DND-41 (cell line): ENCODE measurements at places on chromosomes 7 and 10.

DNA sequence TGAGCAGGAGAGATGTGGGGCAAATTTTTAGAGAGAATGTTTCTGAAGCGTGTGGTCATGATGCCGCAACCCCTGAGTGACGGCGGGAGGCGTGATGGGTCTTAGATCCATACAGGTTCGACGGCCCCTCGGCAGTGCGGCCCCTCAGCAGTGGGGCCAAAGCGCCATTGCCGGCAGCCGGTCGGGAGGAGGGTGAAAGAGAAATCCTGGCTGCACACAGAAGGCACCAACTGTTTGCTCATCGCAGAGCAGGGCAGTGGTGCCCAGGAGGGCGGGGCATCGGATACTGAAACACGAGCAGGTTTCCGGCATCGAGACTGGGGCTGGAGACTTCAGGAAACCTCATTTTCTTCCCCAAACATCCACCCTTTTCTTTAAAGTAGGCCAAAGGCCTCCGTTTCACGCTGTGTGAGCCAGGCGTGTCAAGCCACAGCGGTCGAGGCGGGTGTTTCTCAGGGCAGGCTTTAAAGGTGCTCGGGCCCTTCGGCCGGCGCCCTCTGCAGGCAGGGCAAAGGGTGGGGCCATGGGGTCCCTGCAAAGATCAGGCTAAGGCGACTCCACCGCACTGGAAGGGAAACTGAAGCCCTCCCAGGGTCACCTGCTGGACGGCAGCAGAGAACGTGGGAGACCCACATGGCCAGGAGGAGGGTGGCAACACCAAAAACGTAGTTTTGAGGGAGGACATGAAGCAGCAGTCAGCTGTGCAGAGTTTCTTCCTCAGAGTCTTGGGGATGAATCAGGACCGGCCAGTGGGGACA is 42.0 kb upstream of the PPP2R2D start:
- DNase-seq, result no peak

DNA sequence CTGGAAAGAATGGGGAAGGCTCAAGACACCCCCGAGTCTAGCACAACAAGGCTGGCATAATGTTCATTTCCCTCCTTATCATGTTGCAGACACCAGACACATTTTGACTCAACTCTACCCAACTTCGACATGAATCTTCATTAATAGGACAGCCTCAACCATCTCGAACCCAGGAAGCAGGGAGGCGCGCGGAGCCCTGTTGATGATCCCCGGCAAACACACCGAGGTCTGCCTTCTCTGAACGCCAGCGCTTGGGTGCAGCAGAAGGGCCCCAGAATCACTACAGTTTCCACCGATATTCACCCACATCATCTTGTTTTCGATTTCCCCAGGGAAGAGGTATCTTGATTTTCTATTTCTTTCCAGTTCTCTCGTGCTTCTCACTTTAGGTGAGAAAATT is 563.6 kb downstream of the TCERG1L start:
- no peak for DNase-seq

GRCh38 chr7:94087664-94088352 is 83.7 kb upstream of the BET1 start:
- peak; percentile 54 for DNase-seq

DNA sequence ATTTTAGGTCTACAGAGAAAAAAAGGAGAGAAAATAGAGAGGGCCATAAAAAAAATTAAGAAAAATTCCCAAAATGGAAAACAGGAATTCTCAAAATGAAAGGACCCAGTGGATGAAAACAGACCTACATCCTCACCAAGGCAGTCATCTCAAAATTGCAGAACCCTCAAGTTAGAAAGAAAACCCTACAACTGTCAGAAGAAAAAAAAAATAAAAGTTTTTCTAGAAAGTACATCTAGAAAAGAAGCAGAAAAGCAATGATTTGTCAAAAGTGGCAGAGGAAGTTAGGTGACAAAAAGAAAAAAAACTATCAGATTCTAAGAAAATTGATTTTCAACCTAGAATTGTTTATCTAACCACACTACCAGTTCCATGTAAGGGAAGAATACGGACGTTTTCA is 167.6 kb upstream of the LRGUK start:
- no peak for DNase-seq

GRCh38 chr7:44380831-44381493 is 55.6 kb upstream of the CAMK2B start:
- no peak for DNase-seq

DNA sequence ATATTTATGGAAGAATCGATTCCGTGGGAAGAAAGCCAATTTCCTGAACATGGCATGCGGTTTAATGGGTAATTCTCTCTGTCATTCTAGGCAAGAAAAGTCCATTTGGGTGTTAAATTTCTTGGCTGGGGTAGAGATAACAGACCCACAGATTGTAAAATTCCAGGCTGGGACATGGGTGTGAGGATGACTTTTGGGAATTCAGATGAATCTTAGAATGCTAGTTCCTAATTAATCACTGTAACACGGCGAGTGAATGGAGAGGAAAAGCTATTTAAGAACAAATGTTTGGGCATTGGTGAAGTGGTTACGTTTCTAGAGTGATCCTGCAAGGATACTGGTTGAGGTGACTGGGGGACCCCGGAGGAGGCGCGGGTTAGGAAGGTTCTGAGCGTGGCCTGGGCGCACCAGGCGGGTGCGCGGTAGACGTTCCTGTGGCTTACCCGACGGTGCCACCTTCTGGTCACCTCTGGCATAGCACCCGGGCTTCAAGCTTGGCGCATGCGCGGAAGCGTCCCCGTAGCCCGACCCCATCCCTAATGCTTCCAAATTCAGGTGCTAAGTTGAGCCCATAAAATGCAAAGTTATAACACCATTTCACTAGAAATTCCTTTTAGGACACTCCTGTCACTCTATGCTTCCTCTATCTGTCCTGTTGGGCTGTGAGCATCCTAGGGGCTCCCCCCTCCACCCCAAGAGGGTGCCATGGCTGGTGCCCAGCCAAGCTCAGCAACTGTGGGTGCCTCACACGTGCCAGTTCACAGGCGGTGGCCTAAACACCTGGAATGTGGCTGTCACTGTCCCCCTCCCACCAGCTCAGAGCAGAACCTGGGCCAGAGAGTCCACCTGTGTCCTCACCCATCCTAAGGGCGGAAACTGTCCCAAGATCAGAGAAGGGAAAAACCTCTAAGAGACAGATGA is 104.4 kb downstream of the PTPRE start:
- peak; percentile 87 for DNase-seq

DNA sequence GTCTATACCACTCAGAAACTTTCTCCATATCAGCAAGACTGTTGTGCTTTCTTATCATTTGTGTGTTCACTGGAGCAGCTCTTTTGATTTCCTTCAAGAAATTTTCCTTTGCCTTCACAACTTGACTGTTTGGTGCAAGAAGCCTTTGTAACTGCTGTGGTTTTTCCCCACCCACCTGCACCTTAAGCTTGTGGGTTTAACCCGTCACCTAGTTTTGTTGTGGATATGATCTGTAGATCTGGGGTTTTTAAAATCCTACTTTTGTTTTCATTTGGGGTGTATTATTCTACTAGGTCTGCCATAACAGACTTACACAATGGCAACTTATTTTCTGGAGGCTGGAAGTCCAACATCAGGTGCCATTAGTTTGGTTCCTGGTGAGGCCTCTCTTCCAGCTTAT is 30.5 kb upstream of the CHST3 start:
- peak; percentile 74 for DNase-seq

DNA sequence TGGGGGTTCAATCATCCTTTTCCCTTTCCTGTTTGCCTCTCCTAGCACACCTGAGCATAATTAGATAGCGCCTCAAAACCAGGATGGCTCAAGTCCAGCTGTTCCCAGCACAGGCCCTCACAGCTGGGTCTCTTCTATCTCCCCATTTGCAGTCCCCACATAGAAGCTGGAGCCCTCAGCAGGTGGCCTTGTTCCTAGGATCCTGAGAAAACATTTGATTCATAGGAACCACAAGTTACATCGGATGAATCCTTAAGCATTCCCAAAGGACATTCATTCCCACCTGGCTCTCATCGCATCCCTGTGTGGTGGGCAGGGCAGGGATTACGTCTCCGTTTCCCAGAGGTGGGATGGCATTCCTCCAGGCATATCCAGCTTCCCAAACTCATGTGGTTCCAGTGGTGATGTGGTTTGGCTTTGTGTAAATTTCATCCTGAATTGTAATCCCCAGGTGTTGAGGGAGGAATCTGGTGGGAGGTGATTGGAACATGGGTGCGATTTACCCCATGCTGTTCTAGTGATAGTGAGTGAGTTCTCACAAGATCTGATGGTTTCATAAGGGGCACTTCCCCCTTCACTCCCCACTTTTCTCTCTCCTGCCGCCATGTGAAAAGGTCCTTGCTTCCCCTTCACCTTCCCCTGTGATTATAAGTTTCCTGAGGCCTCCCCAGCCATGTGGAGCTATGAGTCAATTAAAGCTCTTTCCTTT is 49.8 kb upstream of the LEP start:
- DNase-seq, result no peak

GRCh38 chr10:93379731-93380575 is 102.2 kb downstream of the MYOF start:
- DNase-seq, result no peak

DNA sequence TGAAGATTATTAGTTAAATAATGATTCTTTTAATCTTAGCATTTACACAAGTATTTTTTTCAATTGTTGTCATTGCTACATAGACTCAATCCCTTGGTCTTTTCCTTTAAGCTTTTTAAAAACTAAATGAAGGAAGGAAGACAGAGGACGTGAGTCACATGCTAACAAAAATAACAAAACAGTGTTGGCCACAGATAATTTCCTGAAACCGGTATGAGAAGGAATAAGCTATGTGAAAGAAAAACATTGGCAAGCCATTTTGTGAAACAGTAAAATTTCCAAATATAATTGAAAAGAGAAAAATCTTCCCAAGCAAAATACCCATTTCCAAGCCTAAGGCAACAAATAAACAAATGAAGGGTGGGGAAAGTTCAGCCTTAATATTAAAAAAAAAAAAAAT is 223.0 kb downstream of the AHR start:
- DNase-seq, result no peak

GRCh38 chr7:50221028-50221427 is 83.5 kb upstream of the IKZF1 start:
- DNase-seq, result no peak

GRCh38 chr7:156998988-156999957 is 11.2 kb downstream of the MNX1 start:
- no peak for DNase-seq

- DNase-seq, result no peak
Observed at GRCh38 chr10:33273295-33274002, 61.0 kb downstream of the NRP1 start.

GRCh38 chr10:129949411-129949810 is 14.7 kb downstream of the EBF3 start:
- DNase-seq, result no peak

DNA sequence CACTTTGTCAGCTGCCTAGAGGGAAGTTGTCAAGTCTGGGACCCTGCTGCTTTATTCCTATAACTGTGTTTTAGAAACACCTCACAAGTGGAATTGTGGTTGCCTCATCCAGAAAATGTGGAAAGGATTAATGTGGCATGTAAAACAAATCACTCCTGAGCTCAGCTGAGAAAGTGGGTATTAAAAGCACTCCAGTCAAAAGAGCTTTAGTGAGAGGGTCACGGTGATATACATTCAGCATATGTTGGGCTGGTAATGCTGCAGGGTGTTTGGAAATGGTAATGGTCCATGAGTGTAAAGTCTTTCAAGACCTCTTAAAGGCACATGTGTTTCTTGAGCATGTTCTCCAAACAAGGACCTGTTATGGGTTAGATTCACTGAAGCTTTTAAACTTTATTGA is 318.2 kb upstream of the MEOX2 start:
- DNase-seq, result no peak

DNA sequence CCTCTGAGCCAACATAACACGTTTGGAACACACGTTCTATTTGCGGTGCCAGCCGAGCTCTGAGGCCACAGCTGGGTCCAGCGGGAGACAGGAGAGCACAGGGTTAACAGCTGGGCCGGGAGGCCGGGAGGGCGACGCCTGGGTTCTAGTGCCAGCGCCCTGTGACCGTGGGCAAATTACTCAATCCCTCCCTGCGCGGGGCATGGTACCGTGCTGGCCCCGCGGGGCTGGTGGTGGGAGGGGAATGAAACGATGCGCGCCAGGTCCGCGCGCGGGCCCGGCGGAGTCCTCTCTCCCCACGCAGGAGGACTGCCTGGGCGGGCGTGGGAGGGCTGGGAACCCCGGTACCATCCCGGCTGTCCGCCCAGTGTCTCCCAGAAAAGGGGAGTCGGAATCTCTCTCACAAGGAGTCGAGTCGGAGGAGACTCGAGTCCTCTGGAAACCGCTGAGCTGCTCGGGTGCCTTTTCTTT is 30.4 kb downstream of the LEP start:
- no peak for DNase-seq

GRCh38 chr7:108407676-108408075 is 48.6 kb downstream of the NRCAM start:
- no peak for DNase-seq

DNA sequence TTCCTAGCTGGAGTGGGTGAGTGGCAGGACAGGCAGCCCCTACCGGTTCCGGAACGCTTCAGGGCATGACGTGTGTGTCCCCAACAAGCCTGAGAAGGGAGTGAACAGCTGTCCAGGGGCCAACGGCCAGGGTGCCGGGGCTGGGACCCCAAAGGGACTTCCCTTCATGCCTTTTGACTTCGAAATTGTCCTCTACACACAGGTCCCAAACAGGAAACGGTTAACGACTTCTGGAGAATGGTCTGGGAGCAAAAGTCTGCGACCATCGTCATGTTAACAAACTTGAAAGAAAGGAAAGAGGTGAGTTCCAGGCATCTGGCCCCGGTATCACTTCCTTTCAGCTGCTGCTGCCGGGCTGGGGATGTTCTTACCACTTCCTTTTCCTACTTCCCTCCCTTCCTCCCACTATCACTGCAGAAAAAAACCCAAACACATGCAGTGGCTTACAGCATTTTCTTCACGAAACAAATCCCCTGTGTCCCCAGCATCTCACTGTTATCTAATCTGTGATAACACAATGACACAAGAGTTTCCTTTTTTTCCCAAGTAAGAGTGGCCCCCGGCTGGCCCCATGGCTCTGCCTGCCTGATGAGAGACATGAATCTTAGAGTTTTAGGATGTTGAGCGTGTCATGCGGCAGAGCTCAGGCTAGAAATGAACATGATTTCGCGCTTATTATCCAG is 63.2 kb downstream of the MKI67 start:
- peak; percentile 87 for DNase-seq
